ENCODE measurements at places on chromosomes 2 and 18.

DNA sequence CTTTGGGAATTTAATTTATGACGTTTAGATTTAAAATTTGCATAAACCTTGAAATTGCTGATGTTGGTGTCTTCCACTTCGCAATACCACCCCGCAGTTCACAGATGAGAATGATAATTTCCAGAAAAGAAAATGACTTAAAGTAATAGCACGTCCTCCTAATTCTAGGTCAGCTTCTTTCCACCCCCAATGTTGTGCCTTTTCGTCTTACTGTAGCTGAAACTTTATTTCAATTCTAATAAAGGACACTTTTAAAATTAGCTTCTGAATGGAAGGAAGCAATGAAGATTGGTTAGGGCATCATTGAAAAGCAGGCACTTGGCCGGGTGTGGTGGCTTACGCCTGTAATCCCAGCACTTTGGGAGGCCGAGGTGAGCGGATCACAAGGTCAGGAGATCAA, 107.4 kb downstream of the MYCN start:
- no peak for DNase-seq

DNA sequence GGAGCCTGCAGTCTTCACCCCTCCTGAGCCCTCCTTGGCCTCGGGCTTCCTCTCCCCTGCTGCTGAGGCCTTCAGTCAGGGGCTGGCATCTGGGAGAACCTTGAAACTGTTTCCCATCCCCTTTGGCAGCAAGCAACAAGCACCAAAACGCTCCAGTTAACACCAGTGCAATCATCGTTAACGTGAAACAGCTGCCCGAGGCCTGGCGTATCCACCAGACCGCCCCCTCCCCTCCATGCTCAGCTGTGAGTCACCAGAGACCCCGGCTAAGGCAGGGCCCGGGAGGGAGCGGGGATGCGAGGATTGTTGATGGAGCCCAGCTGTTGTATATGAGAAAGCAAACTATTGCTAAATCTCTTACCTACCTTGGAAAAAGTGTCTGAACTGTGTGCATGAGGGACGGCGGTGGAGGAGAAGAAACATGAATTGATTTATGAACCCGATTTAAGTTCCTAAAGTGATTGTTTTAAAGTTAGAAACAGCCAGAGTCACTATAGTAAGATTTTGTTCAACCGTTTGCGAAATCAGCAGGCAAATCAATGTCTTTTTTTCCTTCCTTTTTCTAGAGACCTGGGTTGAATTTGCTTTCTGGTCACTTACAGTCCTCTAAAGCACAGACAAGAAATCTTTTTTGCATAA, 5.2 kb downstream of the ZFP36L2 start:
- no peak for DNase-seq

- no peak for DNase-seq
Measured at GRCh38 chr2:203450561-203450960, 84.5 kb downstream of the RAPH1 start.

DNA sequence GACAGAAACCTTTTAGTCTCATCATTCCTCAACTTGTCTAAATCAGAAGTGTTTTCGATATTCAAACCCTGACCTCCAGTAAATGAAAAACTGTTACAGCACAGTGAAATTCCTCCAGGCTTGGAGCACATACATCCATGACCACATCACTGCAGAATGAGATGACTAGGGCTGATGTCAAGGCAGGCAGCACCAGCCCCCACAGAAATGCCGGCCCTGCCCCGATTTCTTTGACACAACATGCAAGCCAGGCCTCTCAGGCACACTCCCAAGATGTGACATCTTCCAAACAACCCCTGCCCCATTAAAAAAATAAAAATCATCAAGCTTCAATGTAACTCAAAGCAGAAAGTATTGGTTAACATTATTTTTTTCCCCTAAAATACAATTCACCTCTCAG, 103.3 kb downstream of the CTAGE1 start:
- no peak for DNase-seq

- DNase-seq: no peak
Measured at GRCh38 chr18:52278191-52278590, 61.8 kb upstream of the DCC start.

GRCh38 chr18:58015065-58015780, 28.8 kb upstream of the NEDD4L start:
- no peak for DNase-seq

Data from cortex of kidney (tissue), 1 donor.